ENCODE measurements at places on chromosomes 2 and 18.

GRCh38 chr2:235512699-235513053 is 18.8 kb downstream of the AGAP1 start:
- no peak for DNase-seq

- DNase-seq: peak; percentile 16
Observed at GRCh38 chr2:119219873-119220272, 3.8 kb upstream of the STEAP3 start.

- DNase-seq: no peak
Observed at GRCh38 chr2:54191361-54192135, 64.5 kb downstream of the TSPYL6 start.

DNA sequence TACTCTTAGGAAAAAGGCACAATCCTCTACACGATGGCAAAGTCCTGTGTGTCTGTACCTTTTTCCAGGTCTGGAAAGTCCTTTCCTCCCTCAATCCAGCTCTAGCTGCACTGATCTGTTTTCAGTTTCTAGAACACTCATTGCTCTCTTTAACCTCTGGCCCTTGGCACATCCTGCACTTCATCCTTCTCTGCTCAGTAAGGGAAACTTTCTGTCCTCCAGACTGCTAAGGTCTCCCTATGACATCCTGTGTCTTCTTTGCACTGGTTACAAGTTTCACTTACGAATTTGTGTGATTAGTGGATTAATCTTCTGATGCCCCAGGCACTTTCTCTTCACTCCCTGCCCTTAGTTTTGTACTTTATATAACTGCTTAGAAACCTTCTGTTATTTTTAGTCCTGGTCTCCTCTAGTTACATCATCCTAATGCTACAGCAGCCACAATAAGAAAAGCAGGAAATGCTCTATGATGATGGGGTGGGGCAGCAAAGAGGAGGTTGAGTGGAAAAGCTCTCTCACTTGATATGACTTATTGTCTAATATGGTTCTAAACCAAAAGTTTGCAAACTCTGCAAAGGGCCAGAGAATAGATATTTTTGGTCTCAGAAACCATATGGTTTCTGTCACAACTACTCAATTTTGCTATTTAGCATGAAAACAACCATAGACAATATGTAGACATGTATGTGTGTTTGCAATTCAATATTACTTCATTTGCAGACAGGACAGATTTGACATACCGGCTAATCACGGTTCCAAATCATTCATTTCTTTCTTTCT is 568.2 kb downstream of the THSD7B start:
- no peak for DNase-seq

- no peak for DNase-seq
Observed at GRCh38 chr2:167579826-167580225, 667.6 kb downstream of the STK39 start.

GRCh38 chr18:10841203-10841602 is 308.2 kb downstream of the PIEZO2 start:
- no peak for DNase-seq

DNA sequence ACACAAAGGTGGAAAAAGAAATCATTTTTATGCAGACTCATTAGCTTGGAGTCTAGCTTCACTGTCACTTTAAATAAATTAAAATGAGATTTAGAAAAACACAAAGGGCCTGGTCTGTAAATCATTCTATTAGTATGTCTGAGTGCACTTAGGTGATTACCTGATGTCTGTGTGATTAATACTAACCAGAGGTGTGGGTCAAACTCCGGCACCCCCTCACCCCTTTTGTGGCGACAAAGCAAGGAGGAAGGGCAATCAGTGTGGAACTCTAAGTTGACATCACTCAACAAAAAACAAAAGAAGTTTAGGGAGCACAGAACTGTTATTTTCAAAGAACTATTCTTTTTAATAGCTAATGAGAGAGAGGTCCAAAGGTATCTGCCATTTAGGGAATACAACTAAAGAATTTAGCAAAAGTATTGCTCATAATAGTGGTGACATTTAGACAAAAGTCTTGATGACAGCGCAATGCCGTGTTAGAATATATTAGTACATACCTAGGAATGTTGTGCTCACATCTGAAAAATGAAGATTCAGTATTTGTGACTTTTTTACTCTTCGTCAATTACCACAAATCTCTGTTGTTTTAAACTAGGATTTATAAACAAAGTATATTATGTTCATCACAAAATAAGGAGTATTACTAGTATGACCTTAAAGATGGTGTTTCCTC is 66.3 kb downstream of the ZEB2 start:
- DNase-seq: no peak

DNA sequence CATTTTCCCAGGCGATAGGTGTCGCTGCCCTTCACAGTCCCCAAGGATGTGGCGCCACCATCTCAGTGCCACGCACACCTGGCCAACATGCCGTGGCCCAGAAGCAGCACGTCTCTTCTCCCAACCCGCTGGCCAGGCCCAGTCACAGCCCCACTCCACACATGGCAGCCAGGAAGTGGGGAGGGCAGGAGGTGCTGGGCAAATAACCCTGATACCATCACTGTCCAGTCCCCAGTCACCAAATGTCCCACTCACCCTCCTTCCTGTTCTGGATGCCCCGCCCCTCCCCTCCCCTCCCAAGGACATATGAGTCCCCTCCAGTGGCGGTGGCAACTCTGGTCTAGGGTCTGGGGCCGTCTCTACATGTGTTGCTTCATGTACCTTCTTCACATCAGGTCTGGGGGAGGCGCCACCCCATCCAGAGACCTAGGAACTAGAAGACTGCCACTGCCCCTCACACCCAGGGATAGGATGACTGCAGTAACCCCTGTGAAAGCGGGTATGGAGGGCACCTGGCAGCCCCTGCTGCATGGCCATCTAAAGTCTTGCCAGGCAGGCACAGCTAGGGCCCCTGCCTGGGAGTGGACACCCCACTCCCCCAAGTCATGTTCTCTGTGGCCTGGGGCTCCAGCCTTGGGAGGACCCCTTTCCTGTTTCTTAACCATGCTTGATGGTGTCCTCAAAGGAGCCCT is 7.3 kb upstream of the CAPN10 start:
- no peak for DNase-seq

DNA sequence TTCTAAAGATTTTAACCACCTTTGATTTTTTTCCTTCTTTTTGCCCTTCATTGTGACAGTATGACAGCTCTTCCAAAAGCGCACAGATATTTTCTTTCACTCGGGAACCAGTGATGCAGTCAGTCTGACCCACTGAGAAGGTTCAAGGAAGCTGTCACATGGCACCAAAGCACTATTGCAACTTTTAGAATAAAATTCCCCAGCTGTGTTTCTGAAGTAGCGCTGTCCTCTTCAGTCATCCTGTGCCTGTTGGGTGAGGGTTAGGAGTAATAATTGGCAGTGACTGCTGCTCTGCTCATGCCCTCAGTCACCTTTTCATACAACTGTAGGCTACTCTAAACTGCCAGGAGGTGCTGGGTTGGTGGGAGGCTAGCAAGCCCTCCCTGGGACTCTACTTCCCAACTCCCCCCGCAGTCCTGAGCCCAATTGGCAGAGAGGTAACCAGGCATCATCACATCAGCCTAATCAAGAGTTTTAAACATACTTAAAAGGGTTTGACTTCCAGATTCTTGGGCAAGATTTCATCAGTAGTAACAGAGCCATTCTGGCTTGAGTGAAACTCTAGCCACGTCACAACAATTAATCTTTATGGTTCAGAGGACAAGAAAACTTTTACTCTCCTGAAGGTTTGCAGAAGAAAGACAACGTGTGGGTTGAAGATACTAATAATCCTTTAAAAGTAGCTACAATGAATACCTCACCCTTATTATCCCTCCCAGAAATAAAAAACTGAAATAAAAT is 473.3 kb downstream of the FBXO15 start:
- DNase-seq: no peak

- DNase-seq: no peak
Observed at GRCh38 chr2:20540587-20541293, 93.9 kb downstream of the RHOB start.

GRCh38 chr2:234029150-234029733 is 21.3 kb upstream of the SPP2 start:
- DNase-seq: no peak

- no peak for DNase-seq
Observed at GRCh38 chr2:83221258-83221657, 1237.8 kb downstream of the SUCLG1 start.

- DNase-seq: no peak
Observed at GRCh38 chr2:98736464-98736889, 5.5 kb upstream of the MGAT4A start.

GRCh38 chr2:149167001-149167780 is 128.7 kb downstream of the LYPD6B start:
- peak; percentile 5 for DNase-seq

All from LoVo (cell line).